ENCODE measurements at places on chromosomes 7 and 10. TPM values are rescaled to one million over a fixed set of nuclear protein-coding genes. Genes with fewer than 3 reads are reported as not detected.

DNA sequence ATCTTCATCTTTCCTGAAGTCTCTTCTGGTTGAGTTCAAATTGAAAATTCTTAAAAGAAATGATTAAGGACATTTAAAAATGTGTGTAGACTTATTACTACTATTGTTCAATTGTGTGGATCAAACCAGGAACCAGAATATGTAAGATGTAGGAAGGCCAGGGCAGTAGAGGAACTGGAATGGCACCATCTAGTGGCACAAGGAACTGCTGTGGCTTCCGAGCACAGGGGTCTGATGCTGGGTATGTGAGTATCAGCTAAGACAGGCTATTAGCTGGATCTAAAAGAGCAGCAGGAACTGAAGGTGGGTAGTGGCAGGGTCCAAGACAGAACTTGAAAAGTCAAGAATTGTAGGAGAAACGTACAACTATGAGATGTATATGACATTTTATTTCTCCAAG lies 247.3 kb downstream of the SEMA3A start:
- DNase-seq: peak; percentile 23

DNA sequence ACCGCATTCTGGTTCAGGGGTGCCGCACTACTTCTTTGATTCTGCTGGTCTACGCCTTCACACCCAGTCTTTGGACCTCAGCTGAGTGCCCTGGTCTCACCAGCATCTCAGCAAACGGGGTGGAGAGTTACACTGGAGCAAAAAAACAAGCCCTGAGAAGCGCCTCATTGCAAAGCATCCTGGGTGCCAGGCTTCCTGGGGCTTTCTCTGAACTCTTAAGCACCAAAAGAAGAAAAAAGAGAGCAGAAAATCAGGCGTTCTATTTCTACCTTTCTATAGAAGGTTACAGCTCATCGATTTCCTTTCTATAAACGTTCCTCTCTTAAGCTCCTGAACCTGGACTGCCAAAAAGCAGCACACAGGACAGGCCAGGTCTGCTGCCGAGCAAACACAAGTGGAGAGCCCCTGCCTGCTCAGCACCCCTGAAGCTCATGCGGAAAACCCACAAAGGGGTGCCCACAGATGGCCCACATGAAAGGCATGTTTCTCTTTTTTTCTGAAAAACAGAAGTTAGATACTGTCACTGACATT lies 217.9 kb downstream of the SFMBT2 start:
- no peak for DNase-seq

- DNase-seq: no peak
These were observed 94.5 kb downstream of the MAD1L1 start for GRCh38 chr7:2138146-2138765.

DNA sequence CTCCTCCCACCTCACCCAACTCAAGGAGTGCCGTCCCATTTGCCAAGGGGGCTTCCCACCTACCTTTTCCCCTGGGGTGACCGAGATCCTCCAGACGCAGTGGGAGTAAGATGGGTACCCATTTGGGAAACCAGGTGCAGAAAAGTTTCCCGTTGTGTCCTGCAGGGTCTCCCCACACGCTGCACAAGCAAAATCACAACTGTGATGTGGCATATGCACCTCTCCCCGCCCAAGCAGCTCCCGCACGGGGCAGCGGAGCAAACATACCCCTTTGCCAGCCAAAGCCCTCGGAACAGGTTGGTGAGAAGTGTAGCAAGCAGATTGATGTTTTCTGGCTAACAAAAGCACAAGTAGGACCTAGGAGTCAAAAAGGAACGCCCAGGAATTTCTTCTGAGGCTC lies 51.5 kb upstream of the OPALIN start:
- DNase-seq: no peak

DNA sequence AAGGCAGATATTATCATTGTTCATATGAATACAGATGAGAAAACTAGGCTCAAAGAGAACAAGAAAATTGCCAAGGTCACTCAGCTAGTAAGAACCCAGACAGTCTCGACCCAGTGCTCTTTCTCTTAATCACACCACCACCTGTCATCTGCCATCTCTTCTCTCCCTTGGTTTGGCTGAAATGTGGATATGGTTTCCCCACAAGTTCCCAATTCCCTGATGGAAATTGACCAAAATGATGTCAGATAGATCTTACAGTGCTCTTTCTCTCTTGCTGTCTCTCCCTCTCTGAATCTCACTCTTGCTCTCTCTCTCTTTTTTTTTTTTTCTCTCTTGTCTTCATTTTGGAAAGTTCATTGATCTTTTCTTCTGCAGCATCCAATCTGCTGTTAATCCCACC lies 9.1 kb downstream of the C10orf90 start:
- no peak for DNase-seq

DNA sequence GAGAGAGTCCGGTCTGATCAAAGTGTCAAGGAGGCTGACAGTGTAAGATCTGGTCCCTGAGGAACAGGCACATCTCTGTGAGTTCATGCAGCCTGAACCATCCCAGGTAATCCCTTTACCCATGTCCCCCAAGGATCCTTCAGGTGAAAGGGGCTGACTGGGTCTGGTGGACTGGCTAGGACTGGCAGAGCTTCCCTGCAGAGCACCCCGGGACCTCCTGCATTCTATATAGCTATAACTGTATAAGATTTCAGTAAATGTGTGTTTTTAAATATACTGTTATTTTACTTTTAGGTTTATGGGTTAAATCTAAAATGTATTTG lies 246.8 kb downstream of the ELMO1 start:
- DNase-seq: no peak

GRCh38 chr10:30448092-30448491 lies 14.1 kb downstream of the MAP3K8 start:
- DNase-seq: no peak

Gene FAM25G
- not detected for total RNA-seq

Gene PNLIP
- total RNA-seq: not detected

All from M059J (cell line).